ENCODE measurements at places on chromosomes 1 and 21.

DNA sequence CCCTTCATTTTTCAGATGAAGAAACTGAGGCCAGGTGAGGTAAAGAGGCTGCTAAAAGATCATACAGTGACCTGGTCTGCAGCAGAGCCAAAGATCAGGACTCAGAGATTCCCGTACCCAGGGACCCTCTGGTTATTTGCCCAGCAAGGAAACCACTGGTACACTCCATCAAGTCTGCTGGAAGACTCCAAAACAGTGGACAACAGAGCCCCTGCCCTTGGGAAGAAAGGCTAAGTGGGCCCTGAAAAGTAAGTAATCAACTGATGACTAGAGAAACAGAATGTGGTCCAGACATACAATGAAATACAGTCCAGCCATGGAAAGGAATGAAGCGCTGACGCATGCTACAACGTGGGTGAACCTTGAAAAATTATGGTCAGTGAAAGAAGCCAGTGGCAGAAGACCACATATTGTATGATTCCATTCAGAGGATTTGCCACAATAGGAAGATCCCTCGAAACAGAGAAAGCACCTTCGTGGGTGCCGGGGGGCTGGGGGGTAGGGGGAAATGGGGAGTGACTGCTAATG, 106.4 kb downstream of the ETS2 start:
- DNase-seq, result no peak

DNA sequence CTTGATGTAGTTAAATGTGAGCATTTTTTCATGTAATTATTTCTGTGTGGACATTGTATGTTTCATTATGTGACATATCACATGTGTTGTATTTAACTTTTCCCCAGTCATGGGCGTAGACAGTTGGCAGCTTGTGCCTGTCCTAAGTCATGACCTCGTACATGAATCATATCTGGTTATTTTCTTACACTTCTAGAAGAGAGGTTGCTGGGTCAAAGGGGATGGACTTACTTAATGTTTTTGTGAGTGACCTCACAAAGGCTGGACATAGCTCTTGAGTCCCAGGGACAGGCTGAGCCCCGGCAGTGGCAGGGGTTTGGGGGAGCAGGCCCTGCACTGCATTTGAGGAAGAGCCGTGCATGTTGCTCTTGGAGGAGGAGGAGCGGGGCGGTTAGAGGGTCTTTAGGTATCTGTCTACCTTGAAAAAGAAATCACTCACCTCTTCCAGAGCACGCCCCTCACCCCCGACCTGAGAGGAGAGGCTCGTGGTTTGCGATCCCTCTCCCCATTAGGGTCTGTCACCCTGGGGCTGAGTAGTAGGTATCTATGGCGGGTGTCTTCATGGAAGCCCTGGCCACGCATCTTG, 16.4 kb downstream of the IFNGR2 start:
- DNase-seq, result no peak

GRCh38 chr1:191572479-191572878, 585.8 kb upstream of the RGS18 start:
- DNase-seq, result no peak

DNA sequence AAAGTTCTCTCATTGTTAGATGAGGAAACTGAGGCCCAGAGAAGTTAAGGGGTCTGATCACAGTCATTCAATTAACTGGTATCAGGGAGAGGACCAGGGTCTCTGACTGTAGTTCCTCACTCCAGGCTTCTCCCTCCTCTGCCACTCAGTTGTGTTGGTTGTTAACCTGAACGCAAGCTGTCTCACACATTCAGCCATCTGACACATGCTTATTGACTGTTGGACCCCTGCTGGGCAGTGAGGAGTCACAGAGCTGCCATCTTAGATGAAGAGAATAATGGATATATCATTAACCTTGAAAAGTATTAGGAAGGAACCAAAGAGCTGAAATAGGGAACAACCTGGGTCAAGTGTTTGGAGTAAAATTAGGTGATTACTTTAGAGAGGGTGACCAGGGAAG, 194.8 kb downstream of the ZZZ3 start:
- no peak for DNase-seq

- DNase-seq, result no peak
Observed at GRCh38 chr1:170886460-170886859, 48.9 kb upstream of the MROH9 start.

- DNase-seq, result no peak
Observed at GRCh38 chr21:38796424-38796823, 9.3 kb upstream of the ETS2 start.

- no peak for DNase-seq
Observed at GRCh38 chr1:866095-866494, 57.6 kb upstream of the SAMD11 start.

GRCh38 chr1:73662526-73662925, 535.5 kb downstream of the LRRIQ3 start:
- no peak for DNase-seq

DNA sequence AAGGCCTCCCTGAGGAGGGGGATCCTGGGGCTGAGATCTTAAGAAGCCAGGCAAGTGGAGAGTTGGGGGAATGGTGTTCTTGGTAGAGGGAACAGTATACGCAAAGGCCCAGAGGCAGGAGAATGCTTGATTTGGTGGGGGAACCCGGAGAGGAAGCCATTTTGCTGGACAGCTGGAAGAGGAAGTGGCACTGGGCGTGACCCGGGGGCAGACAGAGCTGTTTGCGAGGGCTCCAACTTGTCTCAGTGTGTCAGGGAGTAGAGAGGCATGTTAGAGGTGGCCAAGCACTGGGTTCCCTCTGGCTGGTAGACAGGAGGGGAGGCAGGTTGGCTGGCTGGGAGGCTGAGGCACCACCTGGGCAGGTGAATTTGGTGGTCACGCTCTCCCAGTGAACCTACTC, 96.3 kb upstream of the ACTL8 start:
- DNase-seq, result no peak

GRCh38 chr1:201888282-201889089, at the start of gene SHISA4:
Gene SHISA4 (plus strand): TSS chr1:201888898. CDS start chr1:201888995, 97 bp downstream.
- DNase-seq, result no peak

DNA sequence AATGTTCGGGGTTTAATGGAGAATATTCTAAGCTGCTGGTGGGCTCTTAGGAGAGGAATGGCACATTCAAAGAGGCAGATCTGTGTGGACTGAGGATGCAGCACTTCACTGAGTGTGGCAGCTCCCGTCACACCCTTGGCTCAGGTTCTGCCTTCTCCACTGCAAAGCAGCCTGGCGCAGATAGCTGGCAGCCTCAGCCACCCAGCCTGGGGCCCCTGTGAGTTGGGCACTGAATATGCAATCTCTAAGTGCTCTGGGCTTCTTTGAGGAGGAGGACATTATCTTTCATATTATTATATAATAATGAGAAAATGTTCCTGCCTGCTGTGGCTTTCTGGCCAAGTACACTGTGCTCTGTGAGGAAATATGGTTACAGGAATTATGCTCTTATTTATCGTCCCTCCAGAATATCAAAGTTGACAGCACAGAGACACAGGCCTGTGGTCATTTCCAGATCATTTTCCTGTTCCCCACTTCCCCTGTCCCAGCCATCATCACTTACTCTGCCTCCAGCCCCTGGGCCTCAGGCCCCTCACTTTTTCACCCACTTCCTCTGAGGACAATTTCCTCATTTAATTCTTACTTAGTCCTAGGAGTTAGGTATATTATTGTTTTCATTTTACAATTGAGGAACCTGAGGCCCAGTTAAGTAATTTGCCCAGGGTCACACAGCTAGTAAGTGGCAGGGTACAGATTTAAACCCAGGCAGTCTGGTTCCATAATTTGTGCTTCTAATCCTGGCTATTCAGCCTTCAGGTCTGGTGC, 53.6 kb downstream of the MAB21L3 start:
- no peak for DNase-seq

- DNase-seq, result no peak
Observed at GRCh38 chr1:215631489-215631888, 64.4 kb downstream of the KCTD3 start.

DNA sequence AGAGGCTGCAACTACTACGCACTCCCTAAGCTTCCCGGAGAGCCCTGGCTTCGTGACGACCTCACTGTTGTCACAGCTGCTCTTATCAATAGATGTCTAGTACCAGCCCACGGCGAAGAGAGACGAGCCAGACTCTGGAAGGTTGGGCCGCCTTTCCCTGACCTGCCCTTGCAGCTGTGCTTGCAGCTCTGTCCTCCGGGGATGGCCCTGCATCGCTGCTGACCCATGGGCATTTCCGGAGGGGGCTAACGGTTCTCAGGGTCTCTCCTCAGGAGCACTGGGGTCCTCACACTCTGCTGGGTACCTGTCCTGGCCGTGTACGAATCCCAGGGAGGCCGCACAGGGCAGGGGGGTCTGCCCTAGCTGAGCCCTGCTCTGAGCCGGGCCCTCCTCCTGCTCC, 93.8 kb upstream of the COL6A1 start:
- no peak for DNase-seq

Measured in activated naive CD4-positive, alpha-beta T cell (primary cell).